ENCODE measurements at places on chromosomes 4 and X.

DNA sequence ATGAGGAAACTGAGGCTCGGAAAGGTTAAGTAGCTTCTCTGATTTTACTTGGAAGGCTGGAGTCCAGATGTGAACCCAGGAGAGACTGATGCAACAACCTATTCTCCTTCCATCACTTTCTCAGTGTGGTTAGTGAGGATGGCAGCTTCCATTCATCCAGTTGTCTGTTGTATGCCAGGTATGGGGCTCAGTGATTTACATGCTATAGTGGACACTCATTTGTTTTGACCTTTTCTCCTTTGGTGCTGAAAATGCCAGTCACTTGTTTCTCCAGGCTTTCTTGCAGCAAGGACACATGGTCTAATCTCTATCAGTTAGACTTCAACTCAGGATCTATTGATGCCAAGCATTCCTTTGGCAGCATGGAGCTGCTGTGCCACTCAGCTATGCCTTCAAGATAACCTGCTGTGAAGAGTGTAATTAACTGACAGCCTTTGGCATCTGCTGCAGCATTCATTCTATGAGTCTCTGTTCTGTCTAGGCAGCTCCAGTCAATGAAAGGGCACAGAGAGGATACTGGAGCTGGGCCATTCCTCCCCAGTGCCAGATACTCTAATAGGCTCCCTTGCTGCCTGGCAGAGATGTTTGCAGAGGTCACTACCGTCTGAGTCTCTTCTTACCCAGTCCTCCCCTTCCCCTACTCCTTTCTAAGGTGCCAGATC is 11.0 kb upstream of the CWH43 start:
- DNase-seq = no peak

- no peak for DNase-seq
Measured at GRCh38 chr4:184994623-184995010, 23.7 kb upstream of the HELT start.

GRCh38 chr4:132015321-132015720 is 1133.8 kb upstream of the PCDH10 start:
- DNase-seq = no peak

GRCh38 chrX:44843753-44844152 is at the start of gene DUSP21:
Gene DUSP21, plus strand, starts transcription at chrX:44844021. Its CDS starts 112 bp downstream, at chrX:44844133.
- DNase-seq = no peak

- DNase-seq = no peak
Measured at GRCh38 chr4:156346959-156347385, 393.3 kb upstream of the CTSO start.

GRCh38 chr4:141900856-141901255 is 264.5 kb downstream of the IL15 start:
- no peak for DNase-seq

DNA sequence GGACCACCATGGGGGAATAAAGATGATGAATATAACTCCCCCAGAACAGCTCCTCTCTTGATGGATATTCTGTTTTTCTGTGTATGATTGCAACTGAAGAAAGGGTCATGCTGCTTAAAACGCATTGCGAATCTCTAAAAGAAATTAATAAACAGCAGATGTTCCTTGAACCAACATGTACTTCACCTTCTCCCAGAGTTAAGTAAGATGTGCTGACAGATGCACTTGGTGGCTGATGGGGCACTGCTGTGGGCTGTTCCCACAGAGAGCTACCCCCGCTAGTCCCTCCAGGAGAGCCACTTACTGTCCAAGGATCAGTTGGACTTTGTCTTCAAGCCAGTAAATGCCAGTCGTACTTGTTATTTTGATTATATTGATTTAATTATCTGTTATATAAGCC is 26.3 kb upstream of the C4orf54 start:
- DNase-seq = no peak

DNA sequence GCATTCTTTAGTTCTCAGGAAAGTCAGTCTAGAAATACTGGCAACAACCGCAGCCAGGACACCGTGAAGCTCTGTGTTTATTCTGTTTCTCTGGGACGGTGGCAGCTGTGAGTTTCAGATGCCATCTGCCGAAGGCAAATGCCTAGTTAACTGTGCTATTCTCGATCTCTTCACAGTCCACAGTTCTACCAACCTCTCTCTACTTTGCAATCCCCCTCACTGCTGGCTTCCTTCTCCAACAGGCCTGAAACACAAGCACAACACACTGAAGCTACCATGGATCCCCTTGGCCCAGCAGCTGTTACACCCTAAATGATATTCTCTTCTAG is 118.8 kb downstream of the ZNF827 start:
- no peak for DNase-seq

DNA sequence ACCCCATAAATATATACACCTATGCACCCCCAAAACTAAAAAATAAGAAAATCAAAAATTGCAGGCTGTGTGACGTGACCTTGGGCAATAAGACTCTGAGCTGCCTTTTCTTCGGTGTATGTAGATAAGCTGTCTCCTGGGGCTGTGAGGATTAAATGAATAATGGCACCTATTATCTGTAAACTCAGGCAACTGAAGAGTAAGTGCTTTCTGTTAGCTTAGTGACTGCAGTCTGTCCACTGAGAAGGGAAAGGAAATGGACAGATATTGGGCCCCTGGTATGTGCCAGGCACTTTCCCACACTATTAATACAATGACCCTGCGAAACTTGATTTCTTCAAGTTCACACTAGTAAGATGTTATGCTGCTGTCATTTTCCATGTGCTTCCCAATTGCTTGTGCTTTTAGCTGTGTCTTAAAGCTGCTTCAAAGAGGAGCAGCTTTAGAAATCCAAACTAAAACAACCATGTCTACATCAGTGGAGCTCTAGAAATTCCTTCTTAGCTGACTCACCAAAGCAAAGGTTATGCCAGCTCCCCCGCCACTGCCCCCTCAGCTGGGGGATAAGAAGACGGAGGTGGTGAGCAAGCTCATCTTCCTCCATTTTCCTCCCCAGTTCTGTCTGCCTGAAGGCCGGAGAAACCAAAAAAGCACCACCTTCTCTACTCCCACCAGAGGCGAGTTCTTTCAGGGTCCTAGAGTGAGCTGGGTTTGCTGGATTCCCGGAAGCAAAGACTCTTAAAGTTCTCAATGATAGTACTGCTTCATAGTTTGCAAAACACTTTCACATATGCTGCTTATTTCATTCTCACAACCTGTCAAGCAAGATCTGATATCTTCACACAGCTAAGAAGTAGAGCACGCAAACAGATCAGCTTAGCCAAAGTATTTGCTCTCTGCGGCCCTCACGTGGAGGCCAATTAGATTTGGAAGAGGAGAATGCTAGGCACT is 8.8 kb upstream of the DGAT2L6 start:
- DNase-seq = peak; percentile 79

DNA sequence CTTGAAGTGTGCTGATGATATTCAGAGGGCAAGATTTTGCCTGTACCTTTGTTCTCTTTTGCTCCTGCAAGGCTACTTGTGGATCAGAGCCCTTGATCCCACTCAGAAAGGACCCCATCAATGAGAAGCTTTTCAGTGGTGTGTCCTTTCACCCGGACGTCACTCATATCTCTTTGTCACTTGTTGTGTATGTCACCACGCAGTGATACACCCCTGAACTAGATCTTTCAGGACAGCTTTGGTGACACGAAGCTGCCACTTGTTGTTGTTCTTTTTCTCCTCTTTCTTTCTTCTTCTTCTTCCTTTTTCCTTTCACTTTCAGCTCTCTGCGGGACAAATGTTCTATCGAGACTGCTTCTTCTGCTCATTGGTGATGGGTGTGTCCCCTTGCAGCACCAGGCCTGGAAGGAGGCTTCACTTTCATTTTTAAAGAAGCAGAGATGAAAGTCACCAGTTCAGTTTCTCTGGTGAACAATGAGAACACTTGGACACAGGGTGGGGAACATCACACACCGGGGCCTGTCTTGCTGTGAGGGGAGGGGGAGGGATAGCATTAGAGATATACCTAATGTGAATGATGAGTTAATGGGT is 83.6 kb downstream of the NBDY start:
- no peak for DNase-seq

DNA sequence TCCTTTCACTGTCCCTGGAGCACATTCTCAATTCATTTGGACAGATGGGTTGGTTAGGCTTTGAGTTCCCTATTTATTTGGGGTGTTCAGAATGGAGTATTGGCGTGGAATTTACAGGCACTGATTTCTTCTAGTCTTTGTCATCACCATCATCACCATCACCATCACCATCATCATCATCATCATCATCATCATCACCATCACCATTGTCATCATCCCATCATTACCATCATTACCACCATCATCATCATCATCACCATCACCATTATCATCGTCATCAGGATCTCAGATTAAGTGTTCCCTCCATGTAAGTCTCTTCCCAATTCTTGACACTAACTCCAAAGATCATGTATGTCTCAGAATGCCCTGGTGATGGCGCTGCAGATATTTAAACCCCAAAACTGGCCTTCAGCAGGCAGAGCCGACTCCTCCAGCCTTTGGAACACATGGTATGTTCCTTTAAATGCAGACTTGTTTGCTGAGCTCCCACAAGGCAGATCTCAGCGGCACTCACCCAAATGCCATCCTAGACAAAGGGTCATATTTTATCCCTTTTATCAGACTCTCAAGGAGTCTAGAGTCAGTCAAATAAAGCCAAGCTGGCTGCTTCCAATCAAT is 19.8 kb upstream of the FAM9A start:
- DNase-seq = peak; percentile 7

Measured in EL (cell line).